ENCODE measurements at places on chromosomes 1 and 21.

- no peak for DNase-seq
Observed at GRCh38 chr1:43232482-43232881, 37.3 kb upstream of the TMEM125 start.

DNA sequence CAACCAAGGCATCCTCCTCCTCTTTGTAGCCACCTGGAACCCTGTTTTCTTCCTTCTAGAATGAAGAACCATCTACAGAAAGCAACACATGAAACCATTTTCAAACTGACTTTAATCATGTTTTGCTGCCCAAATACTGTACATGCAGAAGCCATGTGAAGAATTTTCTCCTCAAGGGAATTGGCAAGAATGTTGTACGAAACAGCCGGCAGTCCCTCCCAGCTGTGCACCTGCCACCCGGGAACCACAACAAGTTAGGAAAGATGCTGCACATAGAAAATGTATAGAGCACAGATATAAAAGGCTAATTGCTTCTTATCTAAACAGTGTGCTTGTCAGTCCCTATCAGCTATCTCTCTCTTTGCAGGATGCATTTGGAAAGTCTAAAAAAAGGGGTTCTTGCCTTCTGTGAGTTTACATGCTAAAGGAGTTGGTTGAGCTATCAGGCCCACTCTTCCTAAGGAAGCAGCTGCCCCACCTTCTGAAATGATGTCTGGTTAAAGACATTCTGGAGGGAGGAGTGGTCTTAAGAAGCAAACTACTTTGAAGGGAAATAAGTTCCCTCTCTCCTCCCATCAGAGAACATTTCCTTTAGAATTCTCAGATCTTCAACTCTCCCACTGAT is 44.8 kb downstream of the RIMS3 start:
- no peak for DNase-seq

GRCh38 chr1:150966011-150966410 is 8.6 kb downstream of the CERS2 start:
- no peak for DNase-seq

GRCh38 chr1:31346785-31347184 is 26.1 kb downstream of the FABP3 start:
- no peak for DNase-seq

DNA sequence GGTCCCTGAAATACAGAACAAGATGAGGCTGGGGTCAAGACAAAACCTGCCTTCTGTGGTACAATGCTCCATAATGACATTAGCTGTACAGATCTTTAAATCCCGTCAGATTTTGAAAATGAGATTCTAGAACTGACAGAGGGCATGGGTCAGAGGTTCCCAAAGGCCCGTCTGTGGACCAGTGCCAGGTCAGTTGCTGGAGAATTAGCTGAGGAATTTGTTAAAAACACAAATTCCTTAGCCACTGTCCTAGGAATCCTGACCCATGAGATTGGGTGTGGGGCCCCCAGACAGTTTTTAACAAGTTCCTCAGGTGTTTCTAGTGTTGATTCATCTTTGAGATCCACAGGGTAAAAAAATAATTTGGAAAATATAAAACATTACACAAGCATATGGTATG is 97.0 kb downstream of the SIPA1L2 start:
- DNase-seq = no peak

GRCh38 chr21:25646474-25646873 is 7.4 kb downstream of the JAM2 start:
- no peak for DNase-seq

DNA sequence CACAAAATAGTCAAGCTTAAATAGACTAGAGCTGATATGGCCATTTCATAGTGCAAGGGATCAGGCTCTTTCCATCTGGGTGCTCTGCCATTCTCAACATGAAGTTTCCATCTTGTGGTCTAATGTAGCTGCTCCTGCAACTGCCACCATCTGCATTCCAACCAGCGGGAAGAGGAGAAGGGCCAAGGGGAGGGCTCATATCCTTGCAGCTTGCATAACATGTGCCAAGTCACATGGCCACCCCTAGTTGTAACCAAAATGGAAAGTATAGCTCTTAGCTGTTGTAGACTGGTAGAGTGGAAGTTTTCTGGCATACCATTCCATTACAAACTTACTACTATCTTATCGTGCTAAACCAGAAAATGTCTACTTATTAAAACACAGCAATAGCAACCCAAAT is 38.9 kb upstream of the IVNS1ABP start:
- no peak for DNase-seq

- no peak for DNase-seq
Observed at GRCh38 chr1:230790026-230790425, 42.8 kb downstream of the CAPN9 start.

DNA sequence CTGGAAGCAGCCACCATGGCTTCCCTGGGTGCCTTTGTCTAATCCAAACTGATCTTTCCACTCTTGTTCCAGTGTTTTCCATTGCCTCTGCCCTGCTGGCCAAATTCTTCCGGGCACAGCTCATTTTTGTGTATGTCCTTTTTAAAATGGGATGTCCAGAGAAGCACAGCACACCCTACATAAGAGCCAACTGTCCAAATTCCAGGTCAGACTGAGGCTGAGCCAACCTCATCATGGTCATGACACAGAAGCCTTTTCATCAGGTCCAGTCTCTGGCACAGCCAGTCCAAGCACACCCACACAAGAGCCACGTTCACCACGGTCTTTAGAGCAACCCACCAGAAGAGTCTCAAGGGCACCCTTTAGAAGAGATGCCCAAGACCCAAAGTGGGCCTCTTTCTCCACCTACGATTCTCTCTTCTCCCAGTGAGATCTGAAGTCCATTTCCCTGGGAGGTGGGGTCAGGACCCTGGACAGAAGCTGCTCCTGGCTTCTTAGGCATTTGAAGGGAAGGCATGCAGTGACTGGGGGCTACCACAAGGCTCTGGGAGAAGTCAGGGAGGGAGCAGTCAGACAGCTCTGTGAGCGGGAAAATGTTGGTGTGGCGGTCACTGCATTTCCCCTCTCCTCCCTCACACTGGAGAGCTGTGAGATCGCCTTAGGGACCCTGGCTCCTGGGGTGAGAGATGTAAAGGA is 53.2 kb downstream of the SYT2 start:
- no peak for DNase-seq

DNA sequence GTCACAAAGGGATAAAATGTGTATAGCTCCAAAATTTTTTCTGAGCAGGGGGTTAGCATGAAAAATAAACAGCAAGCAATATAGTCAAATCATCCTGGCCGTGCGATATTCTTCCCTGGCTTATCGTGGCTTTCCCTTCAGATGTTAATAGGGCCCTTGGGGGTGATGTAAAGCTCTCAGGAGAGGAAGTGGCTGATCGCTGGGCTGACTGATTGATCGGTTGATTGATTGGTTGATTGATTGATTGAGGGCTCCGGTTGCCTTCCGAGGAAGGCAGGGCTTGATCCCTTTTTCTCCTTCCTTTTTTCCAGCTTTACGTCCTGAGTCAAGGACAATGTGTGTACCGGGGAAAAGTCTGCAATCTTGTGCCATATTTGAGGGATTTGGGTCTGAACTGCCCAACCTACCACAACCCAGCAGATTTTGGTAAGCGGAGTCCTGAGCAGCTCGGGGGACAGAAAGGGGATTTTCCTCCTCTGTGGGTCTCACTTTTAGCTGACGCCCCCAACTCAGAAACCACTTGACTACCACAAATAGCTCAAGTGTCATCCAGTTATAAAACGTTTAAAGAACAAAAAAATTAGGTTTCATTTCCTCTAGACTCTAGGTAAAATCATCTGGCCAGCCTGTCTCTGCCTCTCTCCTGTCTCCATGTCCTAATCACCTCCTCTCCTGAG is 29.5 kb downstream of the TFF3 start:
- no peak for DNase-seq

DNA sequence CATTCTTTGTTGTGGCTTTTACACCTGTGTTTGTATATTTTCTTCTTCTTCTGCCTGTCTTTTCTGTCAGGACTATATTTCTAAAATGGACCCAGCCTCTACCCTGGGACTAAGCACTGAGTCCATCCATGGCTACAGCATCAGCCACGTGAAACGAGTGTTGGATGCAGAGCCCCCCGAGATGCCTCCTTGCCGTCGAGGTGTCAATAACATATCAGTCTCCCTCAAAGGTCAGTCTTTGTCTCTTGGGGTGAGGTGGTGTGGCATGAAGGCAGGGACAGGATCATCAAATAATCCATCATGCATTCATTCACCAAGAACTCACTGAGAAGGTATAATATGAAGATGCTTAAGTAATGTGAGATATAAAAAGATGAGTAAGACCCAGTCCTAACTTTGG is 19.1 kb upstream of the IPO9 start:
- DNase-seq = no peak

DNA sequence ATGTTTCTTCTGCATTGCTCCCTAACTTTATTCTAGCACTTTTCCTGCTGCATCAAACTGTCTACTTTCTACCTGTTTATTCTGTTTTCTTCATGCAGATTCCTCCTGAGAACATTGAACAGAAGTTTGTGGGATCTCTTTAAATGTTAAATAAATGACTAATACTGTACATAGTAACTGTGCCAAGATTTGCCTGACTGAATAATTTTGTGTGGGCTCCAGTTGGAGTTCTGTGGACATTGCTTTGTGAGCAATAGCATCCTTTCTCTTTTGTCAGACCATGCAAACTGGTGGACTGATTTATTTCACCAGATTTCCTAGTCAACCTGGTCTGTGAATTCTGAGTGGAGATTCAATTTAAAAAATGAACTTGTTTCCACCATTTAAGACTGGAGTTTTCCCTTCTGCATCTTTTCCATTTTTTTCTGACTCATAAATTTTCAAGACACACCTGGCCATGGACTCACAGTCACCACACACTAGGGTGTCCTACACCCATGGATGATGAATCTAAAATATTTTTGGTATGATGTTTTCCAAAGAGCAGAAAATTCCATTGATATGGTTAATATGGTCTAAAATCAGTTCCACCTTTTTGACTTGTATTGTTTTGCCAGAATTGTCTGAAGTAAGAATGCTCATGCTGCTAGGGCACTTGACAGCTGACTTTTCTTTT is 140.7 kb upstream of the SPAG17 start:
- no peak for DNase-seq

GRCh38 chr21:25960402-25960801 is 210.2 kb downstream of the APP start:
- DNase-seq = no peak

- DNase-seq = no peak
Observed at GRCh38 chr1:52157582-52157981, 15.7 kb downstream of the ZFYVE9 start.

DNA sequence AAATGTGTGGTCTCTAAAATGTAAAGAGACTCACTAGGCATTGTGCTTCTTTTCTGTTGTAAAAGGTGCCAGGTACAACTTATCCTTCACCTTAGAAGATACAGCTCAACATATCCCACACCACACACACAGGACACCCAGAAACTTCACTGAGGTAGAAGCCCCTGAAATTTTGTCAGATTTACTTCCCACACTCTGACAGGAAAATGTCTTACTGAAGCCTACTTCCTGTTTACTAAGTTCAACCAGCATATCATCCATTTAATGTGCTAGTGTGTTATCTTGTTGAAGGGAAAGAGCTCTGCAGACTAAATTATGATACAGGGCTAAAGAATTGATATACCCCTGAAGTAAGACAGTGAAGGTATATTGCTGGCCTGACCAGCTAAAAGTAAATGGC is 39.9 kb upstream of the INSL5 start:
- DNase-seq = no peak

GRCh38 chr1:90201467-90202358 is 206.8 kb downstream of the ZNF326 start:
- DNase-seq = no peak

GRCh38 chr1:147760481-147761260 is at the start of gene GJA5:
GJA5 (minus strand) TSS chr1:147760602; CDS start chr1:147759238, 1,364 bp downstream.
- no peak for DNase-seq

- no peak for DNase-seq
Observed at GRCh38 chr1:5729636-5730145, 262.5 kb downstream of the NPHP4 start.

- DNase-seq = no peak
Observed at GRCh38 chr21:42747746-42748351, 94.4 kb downstream of the PDE9A start.

- DNase-seq = no peak
Observed at GRCh38 chr1:33455539-33456501, 16.6 kb upstream of the ZSCAN20 start.

DNA sequence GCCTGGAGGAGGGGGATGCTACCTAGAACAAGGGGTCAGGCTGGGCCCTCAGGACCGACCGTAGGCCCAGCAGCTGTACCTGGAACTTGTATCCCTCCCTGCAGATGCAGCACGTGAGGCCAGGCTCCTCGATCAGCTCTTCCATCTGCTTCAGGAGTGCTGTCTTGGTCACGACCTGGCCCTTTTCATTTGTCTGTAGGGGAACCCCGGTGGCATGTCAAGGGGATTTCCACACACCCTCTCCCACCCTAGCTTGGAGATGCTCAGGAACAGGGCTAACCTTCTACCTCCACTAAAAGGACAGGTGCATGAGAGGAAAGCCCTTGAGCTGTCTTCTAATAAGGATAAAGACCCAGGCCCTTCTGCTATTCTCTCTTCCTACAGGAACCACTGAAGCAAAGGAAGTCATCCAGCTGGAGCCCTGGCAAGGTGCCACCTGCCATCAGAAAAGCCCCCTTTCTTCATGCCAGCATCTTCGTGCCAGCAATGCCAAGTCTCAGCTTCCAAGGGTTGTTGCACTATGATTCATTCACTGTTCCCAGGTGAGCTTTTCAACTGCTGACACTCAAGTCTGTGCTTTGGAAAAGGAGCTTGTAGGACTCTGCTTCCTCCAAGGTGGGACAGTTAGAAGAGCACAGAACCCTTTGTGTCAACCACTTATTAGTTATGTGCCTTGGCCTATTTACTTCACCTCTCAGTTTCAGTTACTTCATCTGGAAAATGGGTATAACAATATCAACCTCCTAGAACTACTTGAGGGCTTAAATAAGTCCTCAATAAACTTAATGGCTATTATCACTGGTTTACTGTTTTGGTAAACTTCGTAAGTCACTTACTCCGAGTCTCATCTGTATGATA is 122.1 kb downstream of the UBR4 start:
- DNase-seq = no peak

DNA sequence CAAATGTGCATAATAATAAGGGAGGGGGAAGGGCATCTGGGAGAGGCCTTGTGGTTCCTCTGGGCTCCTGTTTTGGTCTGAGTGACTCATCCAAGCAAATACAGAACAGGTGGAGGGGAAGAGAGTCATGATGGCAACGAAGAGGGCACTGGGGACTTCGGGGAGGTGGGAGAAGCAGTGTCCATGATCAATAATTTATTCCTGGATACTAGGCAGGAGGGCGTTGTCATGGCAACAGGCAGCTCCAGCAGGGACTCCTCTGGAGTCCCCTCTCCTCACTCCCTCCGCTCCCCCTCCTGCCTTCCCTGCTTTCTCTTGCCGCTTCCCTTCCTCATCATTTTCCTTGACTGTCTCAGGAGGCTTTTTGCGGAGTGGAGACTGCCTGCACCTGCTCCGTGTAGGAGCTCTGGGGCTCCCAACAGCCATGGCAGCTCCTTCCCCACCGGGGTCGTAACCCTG is 12.3 kb upstream of the NFASC start:
- no peak for DNase-seq

DNA sequence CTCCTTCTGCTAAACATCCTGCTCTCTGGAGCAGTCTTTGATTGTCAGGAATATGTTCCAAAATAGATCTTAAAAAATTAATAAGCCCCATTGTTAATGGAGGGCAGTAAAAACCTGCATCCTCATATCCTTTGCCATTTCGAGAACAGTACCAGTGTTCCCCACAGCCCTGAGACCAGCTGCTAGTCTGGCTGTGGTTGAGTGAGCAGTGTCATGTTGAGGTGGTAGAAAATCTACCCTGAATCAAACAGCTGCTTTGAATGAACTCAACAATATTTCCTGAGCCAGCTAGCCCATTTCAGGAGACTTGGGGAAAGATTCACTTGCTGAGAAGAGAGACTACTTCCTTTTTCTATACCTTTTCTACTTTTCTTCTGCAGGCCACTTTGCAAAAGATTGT is 24.4 kb downstream of the FABP3 start:
- no peak for DNase-seq
